Activated gamma-delta T cell treated with anti-CD3 and anti-CD28 coated beads, Interleukin-2, amount 50 U/mL, for 16 hours (primary cell): ENCODE measurements at places on chromosomes 1 and 21.
A peak's percentile ranks its signal among the peaks of the same experiment; 100 is the strongest.

GRCh38 chr1:222618880-222619596 is 1.1 kb downstream of the MIA3 start:
- DNase-seq, result no peak

DNA sequence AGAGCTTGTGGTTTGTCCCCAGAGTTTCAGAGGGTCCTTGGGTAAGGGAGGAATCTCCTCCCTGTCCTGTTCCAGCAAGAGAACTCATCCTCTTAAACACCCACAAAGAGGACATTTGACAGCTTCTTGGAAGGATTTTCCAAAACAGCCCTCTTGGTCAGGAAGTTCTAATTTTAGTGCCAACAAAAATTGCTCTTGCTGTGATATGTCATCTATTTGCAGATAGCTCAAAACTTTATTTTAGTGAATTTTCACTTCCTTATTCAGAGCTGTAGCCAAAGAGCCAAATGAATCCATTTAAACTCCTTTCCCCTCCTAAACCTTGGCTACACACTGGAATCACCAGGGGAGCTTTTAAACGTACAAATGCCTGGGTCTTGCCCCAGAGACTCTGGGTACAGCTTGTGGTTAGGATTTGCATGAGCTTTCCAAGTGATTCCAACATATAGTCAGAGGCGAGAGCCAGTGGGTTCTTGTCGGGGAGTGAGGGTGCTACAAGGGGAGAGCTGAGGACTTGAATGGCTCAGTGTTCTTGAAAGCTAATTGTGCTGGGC is 11.8 kb upstream of the RASSF5 start:
- no peak for DNase-seq

GRCh38 chr21:24423546-24423945 is 1183.7 kb downstream of the MRPL39 start:
- DNase-seq, result no peak

GRCh38 chr1:201153474-201154388 is 543 bp downstream of the TMEM9 start:
- DNase-seq, result no peak

- no peak for DNase-seq
Measured at GRCh38 chr1:18581420-18581880, 49.2 kb upstream of the PAX7 start.

GRCh38 chr1:18060366-18060765 is 47.2 kb upstream of the IGSF21 start:
- DNase-seq, result no peak

DNA sequence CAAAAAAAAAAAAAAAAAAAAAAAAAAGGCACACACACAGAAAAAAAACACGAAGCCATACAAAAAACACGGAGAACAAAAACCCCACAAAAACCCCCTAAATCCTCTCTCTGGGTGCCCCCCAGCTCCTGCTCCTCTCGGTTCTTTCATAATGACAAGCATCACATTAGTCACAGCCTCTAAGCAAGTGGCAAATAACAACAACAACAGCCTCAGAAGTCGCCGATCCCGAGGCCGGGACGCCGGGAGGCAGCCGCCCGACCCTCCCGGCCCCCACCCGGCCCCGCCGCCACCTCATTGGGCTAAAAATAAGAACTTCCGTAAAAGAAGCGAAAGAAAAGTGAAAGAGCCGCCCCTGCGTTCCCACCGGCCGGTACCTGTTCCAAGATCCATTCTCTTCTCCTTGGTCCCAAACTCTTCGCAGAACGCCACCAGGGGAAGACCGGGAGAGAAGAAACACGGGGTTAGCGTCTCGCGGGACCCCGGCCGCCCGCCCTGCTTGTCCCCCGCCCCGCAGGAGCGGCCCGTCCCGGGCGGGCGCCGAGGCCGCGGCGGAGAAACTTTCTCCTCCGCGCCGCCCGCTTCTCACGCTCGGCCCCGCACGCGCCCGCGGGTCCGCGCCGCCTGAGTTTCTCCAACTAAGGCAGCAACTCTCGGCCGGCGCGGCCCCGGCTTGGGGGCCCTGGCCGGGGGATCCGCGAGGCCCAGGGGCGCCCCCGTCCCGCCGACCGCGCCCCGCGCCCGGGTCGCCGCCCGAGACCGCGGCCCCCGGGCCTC is 102.8 kb downstream of the CASZ1 start:
- peak; percentile 14 for DNase-seq

DNA sequence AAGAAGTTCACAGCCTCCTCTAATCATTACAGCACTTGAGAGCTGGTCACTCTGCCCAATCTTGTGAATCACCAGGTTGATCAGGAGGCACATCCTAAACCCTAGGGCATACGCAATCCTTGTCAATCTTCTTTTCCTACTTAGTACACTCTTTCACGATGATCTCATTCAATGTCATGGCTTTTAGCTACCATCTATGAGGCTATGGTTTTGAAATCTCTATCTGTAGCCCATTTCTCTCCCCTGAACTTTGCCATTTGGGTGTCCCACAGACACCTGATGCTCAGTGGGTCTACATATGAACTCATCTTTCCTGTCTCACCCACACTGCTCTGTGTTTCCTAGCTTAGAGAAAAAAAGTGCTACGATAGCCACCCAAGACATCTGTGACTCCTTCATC is 1.9 kb upstream of the MED18 start:
- no peak for DNase-seq

DNA sequence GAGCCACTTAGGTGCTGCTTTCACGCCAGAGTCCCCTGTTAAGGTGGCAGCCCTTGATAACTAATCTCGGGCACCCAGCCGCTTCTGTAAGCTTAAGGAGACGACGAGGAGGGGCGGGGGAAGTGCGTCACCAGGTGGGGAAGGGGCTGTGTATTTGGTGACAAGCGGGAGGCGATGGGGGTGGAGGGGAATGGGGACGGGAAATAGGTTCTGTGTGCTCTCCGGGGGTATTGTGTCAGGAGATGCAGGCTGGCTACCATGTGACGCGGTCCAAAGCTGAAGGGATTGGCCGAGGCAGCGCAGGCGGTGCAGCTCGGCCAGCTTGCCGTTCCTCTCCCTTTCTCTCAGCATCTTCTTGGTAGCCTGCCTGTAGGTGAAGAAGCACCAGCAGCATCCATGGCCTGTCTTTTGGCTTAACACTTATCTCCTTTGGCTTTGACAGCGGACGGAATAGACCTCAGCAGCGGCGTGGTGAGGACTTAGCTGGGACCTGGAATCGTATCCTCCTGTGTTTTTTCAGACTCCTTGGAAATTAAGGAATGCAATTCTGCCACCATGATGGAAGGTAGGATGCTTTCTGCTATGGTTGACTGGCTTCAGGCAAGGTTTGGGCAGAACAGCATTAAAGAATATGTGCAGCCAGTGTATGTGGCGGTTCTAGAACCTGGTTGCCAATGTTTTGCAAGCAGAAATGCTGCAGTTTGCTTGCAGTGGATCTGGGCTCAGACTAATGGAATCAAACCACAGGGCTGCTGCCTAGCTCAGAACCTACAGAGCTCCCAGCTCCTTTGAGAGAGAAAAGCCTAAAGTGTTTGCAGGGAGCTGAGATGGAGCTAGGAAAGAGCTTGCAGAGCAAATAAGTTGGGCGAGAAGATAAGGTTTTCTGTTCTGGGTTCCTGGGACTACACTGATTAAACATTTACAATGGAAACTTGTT is at the start of gene SGIP1:
SGIP1 (plus strand) TSS at position 350 of the 937 bp plus-strand sequence; CDS start at position 556, 206 bp downstream.
- no peak for DNase-seq

DNA sequence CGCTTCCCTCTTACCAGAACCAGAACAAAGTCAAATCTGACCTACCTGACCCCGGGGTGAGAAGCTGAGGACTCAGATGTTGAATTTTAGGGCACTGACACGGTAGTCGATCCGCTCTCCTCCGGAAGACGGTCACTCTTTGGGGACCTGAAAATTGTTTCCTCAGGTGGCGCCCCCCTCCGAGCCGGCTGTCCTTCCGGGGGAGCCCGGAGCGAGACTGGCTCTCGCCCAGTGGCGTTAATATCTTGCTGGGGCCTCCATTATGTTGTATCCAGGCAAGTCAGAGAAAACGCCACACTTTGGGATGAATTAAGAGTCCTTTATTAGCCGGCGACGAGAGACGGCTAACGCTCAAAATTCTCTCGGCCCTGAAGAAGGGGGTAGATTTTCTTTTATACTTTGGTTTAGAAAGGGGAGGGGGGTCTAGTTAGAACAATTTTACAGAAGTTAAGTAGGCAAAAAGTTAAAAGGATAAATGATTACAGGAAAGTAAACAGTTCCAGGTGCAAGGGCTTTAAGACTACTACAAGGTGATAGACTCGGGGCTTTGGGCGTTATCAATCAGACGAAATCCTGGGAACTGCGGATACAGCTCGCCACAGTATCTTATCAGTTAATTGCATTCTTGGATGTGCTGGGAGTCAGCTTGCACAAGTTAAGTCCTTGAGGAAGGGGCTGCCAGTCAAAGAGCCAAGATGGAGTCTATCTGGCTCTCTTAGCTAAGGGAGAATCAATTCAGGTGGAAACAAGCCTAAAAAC is 269.5 kb downstream of the DSCAM start:
- no peak for DNase-seq

- DNase-seq, result no peak
Measured at GRCh38 chr1:234250747-234251146, 122.5 kb upstream of the COA6 start.

- DNase-seq, result no peak
Measured at GRCh38 chr1:74463333-74463988, 49.0 kb downstream of the LRRC53 start.

- DNase-seq, result no peak
Measured at GRCh38 chr1:246587032-246587431, 20.8 kb downstream of the CNST start.

DNA sequence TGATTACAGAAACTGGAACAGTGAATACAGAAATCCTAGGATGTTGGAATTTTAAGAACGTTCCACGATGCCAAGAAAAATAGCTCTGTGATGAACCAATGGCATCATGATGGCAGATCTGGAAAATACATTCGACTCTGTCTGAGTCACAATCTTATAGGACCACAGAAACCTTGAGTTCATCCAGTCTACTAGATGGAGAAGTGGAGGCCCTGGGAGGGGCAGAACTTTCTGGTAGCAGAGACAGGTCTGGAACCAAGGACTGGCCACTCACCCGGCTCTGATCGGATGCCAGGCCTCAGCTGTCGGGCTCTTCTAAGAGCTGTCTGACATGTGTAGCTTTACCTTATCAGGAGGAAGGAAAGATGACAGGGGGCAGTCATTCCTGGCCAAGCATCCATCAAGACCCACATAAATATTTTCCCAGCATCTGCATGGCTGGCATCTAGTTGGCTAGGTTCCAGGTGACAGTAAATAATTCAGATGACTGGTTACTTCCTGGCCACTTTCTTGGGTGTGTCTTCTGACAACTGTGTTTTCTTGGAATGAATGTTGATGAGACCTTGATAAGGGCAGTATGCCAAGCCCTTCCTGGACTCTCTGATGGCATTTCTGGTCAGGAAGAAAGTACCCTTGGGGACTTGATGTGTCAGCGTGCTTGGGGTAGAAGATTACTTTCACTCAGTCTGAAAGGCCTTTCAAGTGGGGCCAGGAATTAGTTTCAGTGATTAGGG is 72.6 kb upstream of the TRABD2B start:
- DNase-seq, result no peak

- DNase-seq, result no peak
Measured at GRCh38 chr1:214386747-214387146, 105.8 kb downstream of the SMYD2 start.

DNA sequence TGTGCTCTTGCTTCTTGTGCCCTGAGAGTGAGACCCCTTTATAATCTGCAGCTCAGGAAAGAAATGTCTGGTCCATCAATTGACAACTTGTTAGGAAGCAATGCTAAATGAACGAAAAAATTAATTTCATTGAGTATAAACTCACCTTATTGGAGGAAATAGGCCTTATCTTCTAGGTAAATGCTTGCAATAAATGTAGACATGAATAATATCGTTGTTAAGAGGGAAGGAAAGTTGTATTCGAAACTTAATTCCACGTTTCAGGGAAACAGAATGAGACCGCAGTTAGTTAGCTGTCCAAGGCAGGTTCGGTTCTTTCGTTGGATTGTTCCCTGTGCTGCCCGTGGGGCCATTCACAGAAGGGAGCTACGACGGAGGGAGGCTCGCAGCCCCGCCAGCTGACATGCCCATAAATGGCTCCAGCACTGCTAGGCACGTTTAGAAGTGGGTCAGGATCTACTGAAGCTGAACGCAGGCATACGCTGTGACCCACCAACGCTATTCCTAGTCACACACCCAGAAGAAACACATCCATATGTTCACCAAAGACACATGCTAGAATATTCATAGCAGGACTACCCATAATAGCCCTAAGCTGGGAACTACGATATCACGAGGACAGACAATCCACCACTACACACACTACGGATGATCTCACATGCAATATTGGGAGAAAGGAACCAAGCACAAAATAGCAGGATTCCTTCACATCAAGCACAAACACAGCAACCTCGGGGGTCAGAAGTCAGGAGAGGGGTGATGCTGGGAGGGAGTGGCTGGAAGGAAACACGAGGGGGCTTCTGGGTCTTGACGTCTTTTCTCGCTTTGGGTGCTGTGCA is 56.2 kb upstream of the LBR start:
- DNase-seq, result no peak

DNA sequence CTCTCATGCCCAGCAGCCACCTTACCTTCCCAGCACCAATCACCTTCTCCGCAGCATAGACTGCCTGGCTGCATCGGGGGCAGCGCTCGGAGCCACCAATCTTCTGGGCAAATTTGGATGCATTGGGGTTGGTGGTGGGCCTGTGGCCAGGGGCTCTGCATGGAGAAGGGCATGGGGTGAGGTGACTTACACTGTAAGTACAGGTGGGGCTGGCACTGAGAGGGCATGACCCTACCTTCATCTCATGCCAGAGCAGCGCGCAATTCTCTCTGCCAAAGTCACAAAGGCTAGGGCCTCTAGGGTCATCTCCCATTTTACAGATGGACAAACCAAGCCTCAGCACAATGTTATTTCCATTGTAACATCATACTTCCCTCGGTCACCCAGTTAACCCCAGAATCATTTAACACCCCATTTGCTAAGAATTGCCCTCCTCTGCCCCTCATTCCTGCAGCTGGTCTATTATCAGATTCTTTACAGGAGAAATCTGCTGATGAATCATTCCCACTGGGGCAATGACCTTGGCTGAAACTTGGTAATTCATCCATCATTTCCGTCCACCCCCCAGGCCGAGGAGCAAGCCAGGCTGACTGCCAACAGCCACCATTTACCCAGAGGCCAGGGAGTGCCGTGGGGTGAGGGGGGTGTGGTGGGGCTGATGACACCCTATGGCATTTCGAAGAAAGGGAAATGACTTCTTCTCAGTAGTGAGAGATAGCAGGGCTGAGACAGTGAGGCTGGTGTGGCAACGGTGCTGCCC is 17.9 kb downstream of the CSRP1 start:
- no peak for DNase-seq

DNA sequence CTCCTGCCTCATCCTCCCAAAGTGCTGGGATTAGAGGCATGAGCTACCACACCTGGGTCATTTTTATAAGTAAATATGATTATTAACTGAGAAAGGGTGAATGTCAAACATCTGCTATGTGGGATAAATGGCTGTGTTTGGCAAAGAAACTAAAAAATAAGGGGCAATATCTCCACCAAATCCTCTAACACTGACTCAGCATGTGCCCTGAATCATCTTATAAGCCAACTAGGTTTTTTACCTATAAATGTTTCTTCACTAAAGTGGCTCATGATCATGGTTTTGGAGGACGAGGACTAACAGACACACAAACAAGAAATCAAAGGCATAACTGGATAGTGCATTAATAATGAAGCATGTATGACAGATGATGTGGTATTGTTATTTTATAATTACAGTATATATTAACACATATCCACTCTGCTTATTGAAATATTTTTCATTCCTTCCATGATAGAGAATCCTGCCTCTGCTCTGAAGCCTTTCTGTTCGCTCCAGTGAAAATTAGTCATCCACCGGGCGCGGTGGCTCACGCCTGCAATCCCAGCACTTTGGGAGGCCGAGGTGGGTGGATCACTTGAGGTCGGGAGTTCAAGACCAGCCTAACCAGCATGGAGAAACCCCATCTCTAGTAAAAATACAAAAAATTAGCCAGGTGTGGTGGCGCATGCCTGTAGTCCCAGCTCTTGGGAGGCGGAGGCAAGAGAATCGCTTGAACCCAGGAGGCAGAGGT is 11.7 kb upstream of the ARHGAP29 start:
- DNase-seq, result no peak
